Neural progenitor cell (in vitro differentiated cells): ENCODE measurements at places on chromosomes 4 and X. TPM values are rescaled to one million over a fixed set of nuclear protein-coding genes. Genes with fewer than 3 reads are reported as not detected.
A peak's percentile ranks its signal among the peaks of the same experiment; 100 is the strongest.

The SSX2B gene
- total RNA-seq: not detected in 2 replicates

- H3K36me3 ChIP-seq: no peaks in the 10 kb centered on the region
- no peak overlapping the region for H3K4me3 ChIP-seq
- DNase-seq: no peak
- H3K4me1 ChIP-seq: no peaks in the 10 kb centered on the region
Measured at GRCh38 chr4:74537459-74537858, 92.5 kb downstream of the AREG start.

- H3K27ac ChIP-seq: no peak overlapping the region
- H3K4me1 ChIP-seq: peaks cover 33% of the 10 kb centered on the region
- H3K27me3 ChIP-seq: no peaks in the 10 kb centered on the region
- DNase-seq: no peak
- H3K36me3 ChIP-seq: no peaks in the 10 kb centered on the region
Measured at GRCh38 chr4:168610911-168611530, 114.2 kb downstream of the PALLD start.

- no peak for DNase-seq
- no peaks in the 10 kb centered on the region for H3K36me3 ChIP-seq
- H3K27ac ChIP-seq: no peak overlapping the region
- no peak overlapping the region for H3K4me3 ChIP-seq
- peaks cover 100% of the 10 kb centered on the region for H3K27me3 ChIP-seq
- H3K4me1 ChIP-seq: peaks cover 20% of the 10 kb centered on the region
Measured at GRCh38 chrX:619451-619811, 11.2 kb upstream of the SHOX start.

DNA sequence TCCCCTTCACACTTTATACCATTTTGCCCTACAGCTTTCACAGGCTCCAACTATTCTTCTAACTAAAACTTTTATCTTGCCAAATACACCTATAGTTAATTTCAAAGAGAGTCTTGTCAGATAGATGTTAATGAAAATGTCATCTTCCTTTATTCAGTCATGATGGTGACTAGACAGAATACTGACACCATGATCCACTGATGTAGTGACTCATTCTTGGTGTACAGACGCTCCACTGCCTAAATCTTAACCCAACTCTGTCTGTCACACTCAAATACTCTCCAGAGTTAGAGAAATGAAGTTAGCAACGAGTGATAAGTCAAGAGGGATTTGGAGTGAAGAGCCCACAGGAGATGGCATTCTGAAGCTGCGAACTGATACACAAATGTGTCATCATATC is 32.1 kb upstream of the HDAC8 start:
- DNase-seq: no peak
- H3K4me3 ChIP-seq: no peak overlapping the region
- no peaks in the 10 kb centered on the region for H3K4me1 ChIP-seq

DNA sequence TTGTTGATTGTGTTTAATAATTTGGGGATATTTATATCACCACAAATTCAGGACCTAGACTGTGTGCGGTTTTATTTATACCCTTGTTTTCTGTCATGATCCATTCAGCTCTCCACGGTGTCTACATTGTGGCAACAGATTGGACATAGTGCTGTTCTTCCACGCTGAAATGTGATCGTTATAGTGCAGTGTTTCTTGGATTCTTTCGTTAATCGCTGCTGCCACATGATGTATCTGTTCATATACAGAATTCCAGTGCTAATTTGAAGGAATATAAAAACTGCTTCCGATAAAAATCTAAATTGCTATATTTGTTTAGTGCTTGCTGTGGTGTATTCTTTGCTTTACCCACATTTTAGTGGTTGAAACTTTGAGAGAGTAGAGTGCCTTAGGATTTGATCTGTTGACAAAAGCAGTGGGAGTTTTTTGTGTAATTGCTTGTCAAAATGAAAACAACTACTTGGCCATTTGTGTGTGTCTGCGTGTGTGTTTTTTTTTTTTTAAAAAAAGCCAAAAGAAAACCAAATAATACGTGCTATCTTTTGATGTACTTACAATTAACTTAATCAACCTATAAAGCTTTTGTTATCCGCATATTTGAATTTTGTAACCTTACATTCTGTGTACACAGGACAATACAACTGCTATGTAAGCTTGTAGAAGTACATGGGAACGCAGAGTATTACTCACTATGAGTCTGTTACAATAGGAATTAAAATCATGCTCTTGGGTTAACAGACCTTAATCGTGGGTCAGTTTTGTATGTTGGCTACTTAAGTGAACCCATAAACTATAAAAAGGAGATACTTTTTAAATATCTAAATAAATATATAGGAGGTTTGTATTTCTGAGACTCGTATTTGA is 353.3 kb downstream of the ARHGAP24 start:
- H3K36me3 ChIP-seq: no peaks in the 10 kb centered on the region
- H3K4me3 ChIP-seq: no peak overlapping the region
- no peak overlapping the region for H3K27ac ChIP-seq
- H3K4me1 ChIP-seq: peaks cover 42% of the 10 kb centered on the region
- DNase-seq: no peak

- peaks cover 34% of the 10 kb centered on the region for H3K4me1 ChIP-seq
- H3K27me3 ChIP-seq: no peaks in the 10 kb centered on the region
- H3K4me3 ChIP-seq: no peak overlapping the region
- no peaks in the 10 kb centered on the region for H3K36me3 ChIP-seq
- H3K27ac ChIP-seq: no peak overlapping the region
Measured at GRCh38 chr4:184380707-184381106, 93.6 kb downstream of the IRF2 start.

GRCh38 chr4:37245391-37245954 is 930 bp downstream of the NWD2 start:
- H3K4me3 ChIP-seq: peak overlapping the region; percentile 63
- peak; percentile 42 for DNase-seq
- H3K36me3 ChIP-seq: no peaks in the 10 kb centered on the region
- no peak overlapping the region for H3K27ac ChIP-seq
- peaks cover 100% of the 10 kb centered on the region for H3K27me3 ChIP-seq
- H3K4me1 ChIP-seq: peaks cover 12% of the 10 kb centered on the region

The PCDH11X gene
- total RNA-seq: 21.0 and 27.1 TPM in 2 replicates

DNA sequence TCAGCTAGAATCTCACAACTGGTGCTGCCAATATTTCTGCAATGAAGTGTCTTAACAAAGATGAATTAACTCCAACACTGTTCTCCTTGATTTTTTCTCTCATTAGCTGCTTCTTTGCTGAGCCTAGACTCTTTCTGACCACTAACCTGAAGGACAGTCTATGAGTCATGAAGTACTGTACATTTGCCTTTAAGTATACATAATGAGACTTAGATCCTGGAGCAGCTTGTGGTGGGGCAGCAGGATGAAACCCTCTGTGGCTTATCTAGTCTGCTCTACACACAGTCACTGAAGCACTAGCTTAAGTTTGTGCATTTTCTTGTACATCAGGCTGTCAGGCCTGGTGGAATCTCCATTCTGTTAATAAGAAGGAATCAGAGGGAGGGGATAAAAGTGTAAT is 307.4 kb upstream of the SMIM31 start:
- no peaks in the 10 kb centered on the region for H3K36me3 ChIP-seq
- DNase-seq: no peak
- H3K27me3 ChIP-seq: no peaks in the 10 kb centered on the region
- no peak overlapping the region for H3K27ac ChIP-seq

DNA sequence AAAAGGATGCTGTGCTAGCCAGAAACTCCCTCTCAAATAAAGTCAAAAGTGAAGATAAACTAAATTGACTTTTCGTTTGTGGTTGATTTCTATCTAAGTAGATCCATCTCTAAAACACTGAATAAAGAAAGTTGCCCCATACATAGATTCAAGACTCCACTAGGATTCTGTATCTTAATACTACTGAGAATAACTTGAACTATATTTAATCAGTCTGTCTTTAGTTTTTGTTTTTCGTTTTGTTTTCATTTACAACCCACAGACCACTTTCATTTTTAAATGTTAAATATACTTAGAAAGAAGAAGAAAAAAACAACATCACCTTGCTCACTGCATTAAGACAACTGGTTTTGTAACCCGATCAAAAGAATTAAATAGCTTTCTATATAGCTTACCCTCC is 655.0 kb downstream of the RPA4 start:
- no peak overlapping the region for H3K4me3 ChIP-seq
- H3K27me3 ChIP-seq: no peaks in the 10 kb centered on the region
- H3K36me3 ChIP-seq: no peaks in the 10 kb centered on the region
- no peak for DNase-seq
- peaks cover 6% of the 10 kb centered on the region for H3K4me1 ChIP-seq
- H3K27ac ChIP-seq: no peak overlapping the region

DNA sequence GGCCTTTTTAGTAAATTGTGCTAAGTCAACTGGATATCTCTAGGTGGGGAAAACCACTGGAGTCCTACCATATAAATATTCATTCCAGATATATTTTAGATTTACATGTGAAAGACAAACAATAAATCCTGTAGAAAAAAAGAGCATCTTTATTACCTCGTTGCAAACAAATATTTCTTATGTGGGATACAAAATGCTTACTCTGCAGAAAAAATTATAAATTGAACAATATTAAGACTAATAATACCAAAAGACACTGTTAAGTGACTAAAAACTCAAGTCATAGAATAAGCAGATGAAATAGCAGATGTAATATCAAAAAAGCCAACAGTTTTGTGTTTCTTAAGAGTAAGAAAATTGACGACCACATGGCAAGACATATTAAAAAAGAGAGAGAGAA is 43.8 kb downstream of the SULT1B1 start:
- H3K36me3 ChIP-seq: no peaks in the 10 kb centered on the region
- no peak overlapping the region for H3K27ac ChIP-seq
- H3K4me1 ChIP-seq: no peaks in the 10 kb centered on the region
- H3K4me3 ChIP-seq: no peak overlapping the region
- no peak for DNase-seq

DNA sequence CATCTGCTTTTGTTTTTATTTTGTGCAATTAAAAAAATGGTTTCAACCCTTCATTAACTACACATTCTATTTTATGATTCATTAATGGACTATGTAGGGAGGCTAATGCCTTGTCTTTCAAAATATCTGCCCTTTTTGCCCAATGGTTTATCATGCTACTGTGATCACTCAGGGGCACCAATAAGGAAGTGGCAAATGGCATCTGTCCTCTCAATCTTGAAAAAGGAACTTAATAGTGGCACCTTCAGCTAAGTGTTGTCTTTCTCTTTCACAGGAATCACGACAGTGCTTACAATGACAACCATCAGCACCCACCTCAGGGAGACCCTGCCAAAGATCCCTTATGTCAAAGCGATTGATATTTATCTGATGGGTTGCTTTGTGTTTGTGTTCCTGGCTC is 57.1 kb downstream of the COMMD8 start:
- no peak for DNase-seq
- no peak overlapping the region for H3K27ac ChIP-seq
- H3K4me3 ChIP-seq: no peak overlapping the region

- no peak overlapping the region for H3K27ac ChIP-seq
- no peak overlapping the region for H3K4me3 ChIP-seq
- no peaks in the 10 kb centered on the region for H3K36me3 ChIP-seq
Measured at GRCh38 chr4:174454815-174455473, 67.3 kb downstream of the HPGD start.

The CT45A1 gene
- total RNA-seq: not detected in 2 replicates

The ZFYVE28 gene
- total RNA-seq: 0.39 and 0.93 TPM in 2 replicates

The PAGE5 gene
- not detected in 2 replicates for total RNA-seq

DNA sequence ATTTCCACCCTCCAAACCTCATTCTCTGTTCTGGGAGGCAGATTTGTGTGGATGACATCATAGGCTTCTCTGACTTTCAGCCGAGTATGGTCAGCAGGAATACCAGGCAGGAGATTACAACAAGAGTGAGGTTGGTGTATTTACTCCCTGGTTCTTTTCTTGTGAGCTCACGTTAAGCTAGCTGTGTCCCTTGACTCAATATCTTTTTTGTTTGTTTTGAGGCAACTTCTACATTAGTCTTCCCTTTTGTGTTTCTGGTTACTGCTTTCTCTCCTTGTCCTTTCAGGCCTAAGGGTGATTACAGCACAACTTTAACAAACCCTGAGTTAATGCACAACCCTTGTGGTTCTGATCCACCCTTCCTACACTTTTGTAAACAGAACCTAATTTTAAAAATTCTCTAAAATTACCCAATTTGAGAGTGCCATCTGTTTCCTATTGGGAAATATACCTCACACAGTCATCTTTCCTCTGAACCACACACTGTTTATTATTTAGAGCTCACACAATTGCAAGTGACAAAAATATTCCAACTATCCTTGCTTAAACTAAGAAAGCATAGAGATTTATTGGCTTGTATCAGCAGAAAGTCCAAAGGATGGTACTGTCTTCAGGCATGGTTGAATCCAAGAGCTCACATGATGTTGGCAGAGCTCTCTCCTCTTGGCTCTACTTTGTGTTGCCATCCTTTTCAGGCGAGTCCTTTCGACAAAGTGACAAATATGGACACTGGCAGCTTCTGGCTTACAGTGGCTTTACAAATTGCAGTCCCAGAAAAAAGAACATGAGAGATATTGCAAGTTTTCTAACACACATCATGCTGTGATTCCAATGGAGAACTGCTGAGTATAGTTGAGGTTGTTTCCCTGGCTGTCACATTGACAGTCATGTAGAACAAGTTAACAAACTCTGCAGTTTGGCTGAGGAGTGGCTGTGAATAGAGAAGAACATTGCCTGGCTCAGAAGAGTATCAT is 150.5 kb upstream of the DDIT4L start:
- H3K27me3 ChIP-seq: no peaks in the 10 kb centered on the region
- no peak overlapping the region for H3K27ac ChIP-seq
- H3K4me3 ChIP-seq: no peak overlapping the region
- H3K36me3 ChIP-seq: no peaks in the 10 kb centered on the region
- H3K4me1 ChIP-seq: no peaks in the 10 kb centered on the region

DNA sequence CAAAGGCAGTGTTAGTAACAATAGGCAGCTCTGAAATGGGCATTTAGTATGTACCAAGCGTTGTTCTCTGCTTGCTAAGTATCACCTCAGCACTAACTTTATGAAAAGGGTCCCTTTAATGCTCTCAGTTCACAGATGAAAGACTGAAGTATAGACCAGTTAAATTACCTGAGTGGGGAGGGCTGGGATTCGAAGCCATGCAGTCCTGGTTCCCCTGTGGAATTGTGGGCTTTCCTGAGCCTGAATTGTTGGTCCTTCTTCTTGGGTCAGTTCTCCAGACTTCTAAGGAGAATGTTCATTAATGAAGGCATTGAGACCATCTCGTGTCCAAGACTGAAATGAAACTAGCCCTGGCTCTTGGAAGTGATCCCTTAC is 7.7 kb upstream of the PRDM8 start:
- H3K4me3 ChIP-seq: peak overlapping the region; percentile 18
- H3K27ac ChIP-seq: no peak overlapping the region
- H3K36me3 ChIP-seq: no peaks in the 10 kb centered on the region
- DNase-seq: no peak
- H3K4me1 ChIP-seq: peaks cover 12% of the 10 kb centered on the region

The ZCCHC13 gene
- not detected in 2 replicates for total RNA-seq

The BTK gene
- total RNA-seq: 0.03 TPM in 1 of 2 replicates, not detected in the other

The OR13H1 gene
- not detected in 2 replicates for total RNA-seq

GRCh38 chr4:95835672-95836071 is 4.2 kb upstream of the PDHA2 start:
- H3K36me3 ChIP-seq: no peaks in the 10 kb centered on the region
- no peaks in the 10 kb centered on the region for H3K27me3 ChIP-seq
- H3K4me1 ChIP-seq: peaks cover 10% of the 10 kb centered on the region
- DNase-seq: peak; percentile 51
- H3K27ac ChIP-seq: no peak overlapping the region
